Stimulated activated CD4-positive, alpha-beta T cell treated with anti-CD3 and anti-CD28 coated beads, Interleukin-1b, Interleukin-23, amount 100 ng/mL, for 1 hour (primary cell): ENCODE measurements at places on chromosomes 3 and 15.

GRCh38 chr15:70701891-70702568 lies 61.3 kb downstream of the UACA start:
- no peak for DNase-seq

DNA sequence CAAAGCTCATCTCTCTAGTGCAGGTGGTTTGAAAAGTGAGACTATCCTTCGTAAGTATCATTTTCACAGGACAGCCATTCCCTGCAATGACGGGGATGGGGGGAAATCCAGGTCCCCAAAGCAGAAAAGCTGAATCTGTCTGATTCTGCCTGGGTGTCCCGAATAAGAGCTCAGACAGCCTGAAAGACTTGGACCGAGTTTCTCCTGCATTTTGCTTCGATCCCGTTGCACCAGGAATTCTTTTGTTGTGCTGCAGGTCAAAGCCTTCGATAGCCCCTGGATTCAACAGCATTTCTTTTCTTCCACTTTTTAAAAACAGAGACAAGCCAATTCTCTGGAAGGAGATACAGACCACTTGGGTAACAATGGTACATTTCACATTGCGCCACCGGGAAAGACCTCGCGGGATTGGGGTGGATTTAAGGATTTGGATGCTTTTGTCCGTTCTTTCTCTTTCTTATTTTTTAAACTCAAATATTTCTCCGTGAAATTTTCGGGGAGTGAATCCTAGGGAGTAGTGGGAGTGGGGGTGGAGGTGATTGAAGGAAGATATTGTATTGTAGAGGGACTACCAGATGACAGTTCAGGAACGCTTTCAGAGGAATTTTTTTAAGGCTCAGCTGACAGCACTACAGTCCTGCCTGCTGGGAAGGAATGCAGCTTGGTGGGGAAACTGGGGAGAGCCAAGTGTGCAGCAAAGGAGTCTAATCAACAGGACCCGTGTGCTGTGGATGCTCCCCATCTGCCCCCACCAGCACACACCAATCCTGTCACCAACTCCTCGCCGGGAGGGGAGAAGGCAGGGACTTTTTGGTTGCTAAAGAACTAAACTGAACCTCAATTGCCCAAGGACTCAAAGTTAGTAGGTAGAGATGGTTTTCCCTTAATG lies 2.6 kb downstream of the SLITRK3 start:
- no peak for DNase-seq

- DNase-seq, result no peak
These were observed 13.5 kb downstream of the TIGIT start for GRCh38 chr3:114307222-114307830.

- no peak for DNase-seq
These were observed 268.5 kb upstream of the TMC3 start for GRCh38 chr15:81642451-81642990.

- no peak for DNase-seq
These were observed 210.8 kb upstream of the NR2E3 start for GRCh38 chr15:71599418-71600151.

- DNase-seq, result no peak
These were observed 11.9 kb downstream of the CISH start for GRCh38 chr3:50599716-50600118.
